ENCODE measurements at places on chromosomes 5 and 9.

DNA sequence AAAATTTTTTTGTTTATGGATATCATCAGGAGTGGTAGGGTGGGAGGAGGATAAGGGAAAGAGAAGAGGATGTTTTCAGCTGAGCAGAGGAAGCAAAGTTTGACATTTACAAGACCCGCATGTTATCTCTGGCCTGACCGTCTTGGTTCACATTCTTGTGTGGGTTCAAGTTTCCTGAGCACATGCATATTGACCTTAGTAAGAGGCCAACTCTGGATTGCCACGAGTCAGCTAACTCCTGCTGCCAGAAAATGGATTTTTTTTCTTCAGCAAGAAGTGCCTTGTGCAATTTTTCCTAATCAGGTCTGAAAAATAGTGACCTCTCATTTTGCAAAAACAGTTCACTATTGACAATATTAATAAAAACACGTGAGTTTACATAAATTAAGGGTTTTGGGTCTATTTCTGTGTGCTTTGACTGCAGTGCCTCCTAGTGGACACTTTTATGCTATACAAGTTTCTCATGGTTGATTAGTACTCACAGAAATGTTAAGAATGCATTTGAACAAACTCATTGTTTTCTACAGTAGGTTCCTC is 27.1 kb upstream of the BASP1 start:
- peak; percentile 47 for DNase-seq

- no peak for DNase-seq
These were observed 179.8 kb downstream of the DOCK8 start for GRCh38 chr9:394347-395052.

- no peak for DNase-seq
These were observed 2.1 kb upstream of the GLIS3 start for GRCh38 chr9:4301971-4302427.

- no peak for DNase-seq
These were observed 76.4 kb downstream of the PHAX start for GRCh38 chr5:126677121-126677520.

GRCh38 chr9:134413890-134414623 is 87.8 kb downstream of the RXRA start:
- DNase-seq: peak; percentile 74

GRCh38 chr5:490116-491106 is 33.8 kb downstream of the SLC9A3 start:
- peak; percentile 21 for DNase-seq

GRCh38 chr5:24026288-24026687 is 518.9 kb downstream of the PRDM9 start:
- DNase-seq: no peak

DNA sequence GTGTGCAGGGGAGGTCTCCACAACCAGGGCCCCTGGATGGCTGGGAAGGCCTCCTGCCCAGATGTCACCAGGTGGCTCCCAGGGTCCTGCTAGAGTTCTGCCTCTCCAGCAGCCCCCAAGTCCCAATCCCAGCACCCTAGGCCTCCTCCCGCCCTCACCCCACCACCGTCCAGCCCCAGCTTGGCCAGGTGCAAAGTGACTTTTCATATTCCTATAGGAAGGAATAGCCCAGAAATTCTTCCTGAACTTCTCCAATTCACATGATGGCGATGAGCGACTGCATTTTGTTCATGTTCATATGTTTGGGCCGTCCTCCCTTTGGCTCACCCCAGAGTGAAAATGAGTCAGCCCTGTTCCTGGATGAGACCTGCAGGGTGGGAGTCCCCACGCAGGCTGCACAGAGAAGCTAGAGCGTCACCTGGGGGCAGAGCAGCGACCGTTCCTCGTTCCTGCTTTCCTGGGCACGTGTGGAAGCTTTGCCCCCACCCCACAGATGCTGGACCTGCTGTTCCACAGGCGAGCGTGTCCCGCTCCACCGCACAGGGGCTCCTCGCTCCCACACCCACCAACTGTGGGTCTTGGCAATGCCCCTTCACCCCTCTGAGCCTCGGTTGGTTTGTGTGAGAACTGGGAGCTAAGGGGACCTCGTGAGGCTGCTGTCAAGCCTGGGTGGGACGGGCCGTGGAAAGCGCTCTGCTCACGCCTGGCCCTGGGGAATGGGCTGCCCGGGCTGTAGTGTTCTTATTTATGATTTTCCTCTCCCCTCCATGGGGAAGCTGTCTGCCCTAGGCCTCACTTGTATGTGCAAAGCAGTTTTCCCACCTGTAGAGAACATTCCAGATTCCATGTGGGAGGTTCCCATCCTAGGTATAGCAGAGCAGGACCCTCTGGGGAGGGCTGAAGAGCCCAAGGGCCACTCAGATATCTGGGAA is 6.9 kb downstream of the MRPS2 start:
- DNase-seq: no peak

Data from right kidney (tissue), 9 donors.